ENCODE measurements at places on chromosomes 7 and 10. TPM values are rescaled to one million over a fixed set of nuclear protein-coding genes. Genes with fewer than 3 reads are reported as not detected.

The CNPY1 gene
- not detected for polyA plus RNA-seq

GRCh38 chr10:113094114-113094486, 144.1 kb downstream of the TCF7L2 start:
- DNase-seq = no peak

- DNase-seq = no peak
Measured at GRCh38 chr10:69501657-69502056, 50.4 kb downstream of the TSPAN15 start.

- DNase-seq = no peak
Measured at GRCh38 chr7:117777335-117778142, 95.7 kb downstream of the CTTNBP2 start.

GRCh38 chr10:49082766-49083165, 32.6 kb downstream of the VSTM4 start:
- DNase-seq = no peak

GRCh38 chr7:33813331-33813730, 92.0 kb upstream of the BMPER start:
- DNase-seq = no peak

- peak; percentile 71 for DNase-seq
Measured at GRCh38 chr7:5494683-5495561, 71.3 kb upstream of the TNRC18 start.

GRCh38 chr7:42932811-42933591, 825 bp downstream of the MRPL32 start:
- no peak for DNase-seq

GRCh38 chr10:57014758-57015157, 653.7 kb upstream of the ZWINT start:
- DNase-seq = no peak

GRCh38 chr10:7526017-7526400, 115.2 kb upstream of the SFMBT2 start:
- DNase-seq = no peak

DNA sequence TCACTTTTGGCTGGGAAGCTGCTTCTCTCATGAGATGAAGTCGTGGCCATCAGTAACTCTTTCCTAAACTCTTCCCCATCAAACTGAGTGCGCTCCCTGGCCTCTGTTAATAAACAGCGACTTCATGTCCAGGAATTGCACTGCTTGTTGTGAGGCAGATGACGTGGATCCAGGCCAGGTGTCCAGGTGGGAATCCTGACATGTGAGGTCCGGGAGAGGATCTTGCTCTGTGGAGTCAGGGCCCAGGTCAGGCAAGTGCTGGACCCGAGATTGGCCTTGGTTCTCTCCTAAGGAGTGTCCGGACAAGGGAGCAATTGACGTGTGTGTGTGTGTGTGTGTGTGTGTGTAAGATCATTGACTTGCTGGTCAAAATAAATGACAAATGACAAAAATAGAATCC, 362.7 kb downstream of the GLRX3 start:
- DNase-seq = no peak

GRCh38 chr10:74244097-74244685, 93.2 kb downstream of the ADK start:
- peak; percentile 19 for DNase-seq

DNA sequence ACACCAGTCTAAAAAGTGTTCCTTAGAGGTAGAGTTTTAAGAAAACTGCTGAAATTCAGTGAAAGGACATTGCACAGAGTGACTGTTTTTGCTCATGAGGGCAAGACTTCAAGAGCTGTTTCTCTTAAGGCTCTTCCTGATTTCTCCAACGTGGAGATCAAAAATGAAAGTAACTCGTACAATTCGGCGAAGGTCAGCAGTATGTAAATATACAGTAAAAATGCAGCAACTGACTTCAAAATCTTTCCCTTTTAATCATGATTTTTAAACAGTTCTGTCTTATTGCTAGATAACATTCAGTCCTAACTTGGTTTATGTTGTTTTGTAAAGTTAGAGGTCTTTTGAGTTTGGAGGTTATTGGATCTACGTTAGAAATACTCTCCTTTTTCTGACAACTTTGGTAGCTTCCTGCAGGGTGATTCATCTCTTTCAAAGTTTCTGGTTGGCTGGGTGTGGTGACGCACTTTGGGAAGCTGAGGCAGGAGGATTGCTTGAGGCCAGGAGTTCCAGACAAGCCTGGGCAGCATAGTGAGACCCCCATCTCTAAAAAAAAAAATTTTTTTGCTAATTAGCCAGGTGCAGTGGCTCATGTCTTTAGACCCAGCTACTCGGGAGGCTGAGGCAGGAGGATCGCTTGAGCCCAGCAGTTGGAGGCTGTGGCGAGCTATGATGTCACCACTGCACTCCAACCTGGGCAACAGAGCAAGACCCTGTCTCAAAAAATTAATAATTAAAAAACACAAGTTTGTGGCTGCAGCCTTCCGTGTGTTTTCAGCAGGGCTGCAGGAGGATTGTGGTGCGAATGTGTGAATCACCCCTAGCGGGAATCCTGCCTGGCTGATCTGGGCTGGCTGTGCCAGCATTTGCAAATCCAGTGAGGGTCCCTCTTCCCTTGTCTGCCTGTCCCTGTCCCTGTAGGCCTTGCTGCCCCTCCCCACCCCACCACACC, 29.2 kb upstream of the AP5Z1 start:
- no peak for DNase-seq

GRCh38 chr7:26588511-26588910, 275.9 kb downstream of the SKAP2 start:
- no peak for DNase-seq

DNA sequence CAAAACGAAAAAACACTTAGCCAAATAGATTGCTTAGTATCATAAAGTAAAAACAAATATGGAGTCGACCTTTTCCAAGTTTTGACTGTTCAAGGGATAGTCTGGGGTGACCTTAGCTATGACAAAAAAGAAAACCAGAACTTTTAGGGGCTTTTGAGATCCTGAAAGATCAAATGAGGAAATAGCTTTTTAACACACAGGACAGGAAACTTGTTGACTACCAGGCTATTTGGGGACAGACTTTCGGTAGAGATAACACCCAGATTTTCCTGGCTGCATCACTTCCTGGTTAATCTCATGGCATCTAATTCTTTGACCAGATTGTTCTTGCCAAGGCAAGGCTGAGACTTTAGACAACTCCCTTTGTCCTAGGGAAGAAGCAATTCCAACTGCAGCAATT, 34.5 kb upstream of the EGR2 start:
- DNase-seq = no peak
